ENCODE measurements at places on chromosomes 11 and 22.

- DNase-seq, result no peak
These were observed 46.4 kb downstream of the HIPK3 start for GRCh38 chr11:33303541-33303940.

GRCh38 chr11:122007601-122008071, 108.4 kb downstream of the BLID start:
- DNase-seq, result no peak

- DNase-seq, result no peak
These were observed 363.7 kb downstream of the NXPE2 start for GRCh38 chr11:115042002-115042401.

- no peak for DNase-seq
These were observed 8.1 kb upstream of the SLC22A12 start for GRCh38 chr11:64582885-64583284.

- DNase-seq, result peak; percentile 28
These were observed 16.6 kb downstream of the OR8A1 start for GRCh38 chr11:124586238-124586860.

GRCh38 chr22:37186997-37187522, 987 bp downstream of the C1QTNF6 start:
- DNase-seq, result no peak

- no peak for DNase-seq
These were observed 1.3 kb upstream of the NDUFC2 start for GRCh38 chr11:78080818-78081495.

DNA sequence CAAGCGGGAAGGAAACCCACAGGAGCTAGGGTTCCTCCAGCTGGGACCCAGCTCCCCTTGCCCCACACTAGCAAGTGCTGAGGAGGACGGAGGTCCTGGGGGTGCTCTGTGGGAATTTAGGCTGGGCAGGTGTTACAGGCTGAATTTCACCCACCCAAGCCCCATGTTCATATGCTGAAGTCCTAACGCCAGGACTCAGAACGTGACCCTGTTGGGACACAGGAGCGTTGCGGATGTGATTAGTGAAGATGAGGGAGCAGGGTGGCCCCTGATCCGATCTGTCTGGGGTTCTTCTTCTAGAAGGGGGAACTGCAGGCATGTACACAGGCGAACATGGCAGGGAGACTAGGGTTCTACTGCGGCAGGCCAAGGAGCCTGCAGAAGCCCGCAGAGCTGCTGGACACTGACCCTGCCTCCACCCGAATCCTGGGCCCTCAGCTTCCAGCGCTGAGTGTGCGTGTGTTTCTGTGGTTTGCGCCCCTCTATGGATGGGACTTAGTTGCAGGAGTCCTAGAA, 103.4 kb upstream of the FGF3 start:
- DNase-seq, result no peak

- no peak for DNase-seq
These were observed 24.1 kb downstream of the MAML2 start for GRCh38 chr11:96318850-96319249.

DNA sequence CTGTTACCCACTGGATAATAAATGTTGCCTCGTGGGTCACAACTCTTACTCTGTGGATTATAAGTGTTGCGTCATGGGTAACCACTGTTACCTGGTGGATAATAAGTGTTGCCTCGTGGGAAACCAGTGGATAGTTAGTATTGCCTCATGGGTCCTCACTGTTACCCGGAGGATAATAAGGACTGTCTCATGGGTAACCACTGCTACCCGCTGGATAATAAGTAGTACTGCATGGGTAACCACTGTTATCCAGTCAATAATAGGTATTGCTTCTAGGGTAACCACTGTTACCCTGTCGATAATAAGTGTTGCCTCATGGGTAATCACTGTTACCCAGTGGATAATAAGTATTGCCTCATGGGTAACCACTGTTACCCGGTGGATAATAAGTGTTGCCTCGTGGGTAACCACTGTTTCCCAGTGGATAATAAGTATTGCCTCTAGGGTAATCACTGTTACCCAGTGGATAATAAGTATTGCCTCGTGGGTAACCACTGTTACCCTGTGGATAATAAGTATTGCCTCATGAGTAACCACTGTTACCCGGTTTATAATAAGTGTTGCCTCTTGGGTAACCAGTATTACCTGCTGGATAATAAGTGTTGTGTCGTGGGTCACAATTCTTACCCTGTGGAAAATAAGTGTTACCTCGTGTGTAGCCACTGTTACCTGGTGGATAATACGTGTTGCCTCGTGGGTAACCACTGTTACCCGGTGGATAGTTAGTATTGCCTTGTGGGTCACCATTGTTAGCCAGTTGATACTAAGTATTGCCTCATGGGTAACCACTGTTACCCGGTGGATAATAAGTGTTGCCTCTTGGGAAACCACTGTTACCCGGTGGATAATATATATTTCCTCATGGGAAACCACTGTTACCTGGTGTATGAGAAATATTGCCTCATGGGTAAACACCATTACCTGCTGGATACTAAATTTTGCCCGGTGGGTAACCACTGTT, 15.7 kb upstream of the NXPE4 start:
- DNase-seq, result no peak

GRCh38 chr11:9078113-9079086, 13.0 kb downstream of the SCUBE2 start:
- DNase-seq, result no peak

GRCh38 chr11:47060807-47061206, 115.9 kb downstream of the ARFGAP2 start:
- no peak for DNase-seq

DNA sequence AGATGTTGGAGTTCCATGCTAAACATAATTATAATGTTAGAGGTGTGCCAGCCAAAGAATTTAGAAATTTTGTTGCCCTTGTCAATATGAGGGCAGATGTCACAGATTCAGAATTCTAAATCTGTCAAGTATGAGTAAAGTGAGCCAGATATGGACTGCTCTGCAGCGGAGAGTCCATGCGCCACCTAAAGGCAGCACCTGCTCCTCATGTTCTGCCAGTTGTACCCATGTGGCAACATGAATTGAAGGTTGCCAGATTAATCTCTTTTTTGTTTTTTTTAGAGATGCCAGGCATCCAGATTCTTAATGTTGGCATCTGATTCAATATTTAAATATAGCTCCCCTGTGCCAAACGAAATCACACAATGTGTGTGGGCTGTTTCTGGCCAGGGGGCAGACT, 678.6 kb upstream of the ANO5 start:
- no peak for DNase-seq

GRCh38 chr22:17580441-17581031, 17.2 kb downstream of the SLC25A18 start:
- no peak for DNase-seq

- no peak for DNase-seq
These were observed 538.1 kb downstream of the SOX6 start for GRCh38 chr11:15818132-15818842.

Measured in stimulated activated CD4-positive, alpha-beta T cell treated with anti-CD3 and anti-CD28 coated beads, Interleukin-2, amount 100 ng/mL, for 48 hours (primary cell).